Stimulated activated CD4-positive, alpha-beta T cell treated with anti-CD3 and anti-CD28 coated beads, Interleukin-4, amount 100 ng/mL, for 1 hour (primary cell): ENCODE measurements at places on chromosomes 5 and 9.

DNA sequence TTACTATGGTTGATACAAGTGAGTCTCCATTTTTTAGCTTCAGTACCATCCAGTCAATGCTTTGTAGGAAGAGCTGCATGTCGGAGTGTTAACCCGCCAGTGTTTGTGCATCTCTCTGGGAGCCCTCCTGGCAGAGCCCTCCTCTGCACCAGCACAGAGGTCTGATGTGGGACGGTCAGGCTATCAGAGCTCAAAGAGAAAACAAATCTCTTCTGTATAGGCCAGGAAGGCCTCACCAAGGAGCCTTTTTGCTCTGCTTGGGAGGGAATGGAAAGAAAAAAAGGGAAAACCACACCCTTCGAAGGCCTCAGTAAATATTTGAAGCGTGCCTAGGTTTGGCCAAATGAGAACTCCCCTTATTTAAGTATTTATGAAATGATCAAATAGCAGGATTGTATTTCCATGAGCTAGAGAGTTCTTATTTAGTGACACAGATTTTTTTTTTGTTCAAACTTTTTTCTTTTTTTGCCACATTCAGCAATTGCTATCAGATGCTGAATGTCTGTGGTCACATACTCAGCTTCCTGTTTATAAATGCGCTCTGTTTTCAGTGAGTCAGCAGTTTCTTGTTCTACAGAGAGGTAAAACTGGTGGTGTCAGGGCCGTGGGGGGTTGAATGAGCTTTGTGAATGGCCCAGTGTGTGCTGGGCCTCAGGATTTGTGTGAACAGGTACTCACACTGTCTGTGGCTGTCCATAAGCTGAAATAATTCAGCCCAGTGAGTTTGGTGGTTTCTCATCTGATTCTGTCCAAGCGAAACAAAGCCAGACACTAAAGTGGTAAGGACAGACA is 226.6 kb downstream of the SNX18 start:
- DNase-seq: peak; percentile 23

DNA sequence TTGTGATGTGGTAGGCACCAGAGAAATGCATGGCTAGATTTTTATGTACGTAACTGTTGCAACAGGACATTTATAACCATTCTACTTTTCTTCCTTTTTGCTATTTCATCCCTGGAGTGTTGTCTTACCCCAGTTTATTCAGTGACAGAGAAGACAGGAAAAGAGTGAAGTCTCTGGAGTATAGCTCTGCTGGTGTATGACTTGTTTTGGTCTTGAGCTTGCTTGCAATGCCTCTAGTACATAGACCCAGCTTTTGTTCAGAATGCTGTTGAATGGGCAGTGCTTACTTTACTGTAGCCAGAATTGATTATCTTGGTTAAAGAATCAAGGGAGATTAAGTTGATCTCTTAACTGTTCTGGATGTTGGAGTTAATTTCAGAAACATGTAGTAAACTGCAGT is 94.3 kb downstream of the PBX3 start:
- DNase-seq: no peak

DNA sequence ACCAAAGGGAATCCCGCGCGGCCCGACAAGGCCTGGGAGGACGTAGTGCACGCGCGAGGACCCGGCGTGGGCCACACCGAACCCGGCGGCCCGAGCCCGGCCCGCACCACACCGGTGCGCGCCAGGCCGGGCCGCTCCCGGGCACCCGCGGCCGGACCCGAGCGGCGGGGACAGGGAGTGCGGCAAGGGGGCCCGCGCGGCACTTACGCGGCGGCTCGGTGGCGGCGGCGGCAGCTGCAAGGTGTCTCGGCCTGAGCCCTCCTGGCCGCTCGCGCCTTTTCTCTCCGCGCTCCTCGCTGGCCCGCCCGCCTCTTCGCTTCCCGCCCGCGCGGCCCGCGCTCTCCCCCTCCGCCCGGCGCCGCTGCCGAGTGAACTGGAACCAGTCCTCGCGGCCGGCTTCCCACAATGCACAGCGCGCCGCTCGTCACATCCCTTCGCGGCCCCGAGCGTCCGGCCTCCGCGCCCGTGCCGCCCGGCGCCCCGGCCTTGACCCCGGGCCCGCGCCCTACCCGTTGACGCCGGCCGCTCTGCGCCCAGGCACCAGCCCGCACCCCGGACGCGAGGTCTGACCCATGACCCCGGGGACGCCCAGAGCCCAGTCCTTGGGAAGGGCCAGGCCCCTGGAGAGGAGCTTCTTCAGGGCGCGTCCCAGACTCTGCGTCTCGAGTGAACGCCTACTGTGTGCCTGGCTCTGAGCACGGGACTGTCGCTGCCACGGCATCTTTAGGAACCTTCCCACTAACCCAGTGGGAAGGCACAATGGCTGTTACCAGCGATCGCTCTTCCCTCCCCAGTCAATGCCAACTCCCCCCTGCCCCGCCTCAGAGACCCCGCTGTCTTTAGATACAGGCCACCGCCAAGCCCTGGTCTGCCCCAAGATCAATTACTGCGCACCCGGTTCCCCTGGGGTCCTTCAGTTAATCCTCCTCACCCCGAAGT is at the start of gene MACROH2A1:
TSS of gene MACROH2A1 (minus strand) at position 377 of the 939 bp plus-strand sequence. CDS start 10,138 bp downstream, outside the sequence.
- peak; percentile 87 for DNase-seq

DNA sequence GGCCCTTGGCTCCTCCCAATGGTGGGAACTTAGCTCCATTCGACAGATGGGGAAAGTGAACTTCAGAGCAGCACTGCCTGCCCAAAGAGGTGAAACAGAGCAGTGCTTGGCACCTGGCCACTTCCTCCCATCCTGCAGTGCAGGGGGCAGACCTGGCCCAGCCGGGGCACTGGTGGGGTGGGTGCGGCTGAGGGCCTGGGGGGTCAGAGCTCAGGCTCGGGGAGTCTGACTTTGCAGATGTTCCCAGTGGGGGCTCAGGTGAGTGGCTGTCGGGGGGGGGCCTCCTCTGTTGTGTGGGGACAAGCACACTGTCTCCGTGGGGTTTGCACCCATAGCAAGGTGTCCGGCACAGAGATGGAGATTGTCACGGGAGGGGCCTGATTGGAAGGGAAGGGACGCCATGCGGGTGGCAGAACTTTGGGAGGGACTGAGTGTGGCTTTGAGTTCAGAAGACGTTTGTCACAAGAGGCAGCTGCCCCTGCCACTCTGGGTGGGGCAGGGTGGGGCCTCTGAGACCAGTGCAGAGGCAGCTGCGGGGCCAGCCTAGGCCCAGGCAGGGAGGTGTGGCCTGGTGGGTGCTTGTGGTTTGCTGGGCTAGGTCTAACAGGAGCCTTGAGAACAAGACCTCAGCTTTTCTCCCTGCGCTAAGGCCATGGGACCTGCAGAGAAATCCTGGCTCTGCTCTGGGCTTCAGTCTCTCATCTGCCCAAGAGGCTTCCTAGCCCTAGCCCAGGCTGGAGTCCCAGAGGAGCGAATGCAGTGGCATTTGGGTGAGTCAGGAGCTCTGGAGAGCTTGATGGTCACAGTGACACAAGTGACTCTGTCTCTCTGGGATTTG is 2.5 kb downstream of the MYMK start:
- DNase-seq: no peak

- DNase-seq: no peak
These were observed 7.2 kb upstream of the N4BP3 start for GRCh38 chr5:178106086-178106485.

DNA sequence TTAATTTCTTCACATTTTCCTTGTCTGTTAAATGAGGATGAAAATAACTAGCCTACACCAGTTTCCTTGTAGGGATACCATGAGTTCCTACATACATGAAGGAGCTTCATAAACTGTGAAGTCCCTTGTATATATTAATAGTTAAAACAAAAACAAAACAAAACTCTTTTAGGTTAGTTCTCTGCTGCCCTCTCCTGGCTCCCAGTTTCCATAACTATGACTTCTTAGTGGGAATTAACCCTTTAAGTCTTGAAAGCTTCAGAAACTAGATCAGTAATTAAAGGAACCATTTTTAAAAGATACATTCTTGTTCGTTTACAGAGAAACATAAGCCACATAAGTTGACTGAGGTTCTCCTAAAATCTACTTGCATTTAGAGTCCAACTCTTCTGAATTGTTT is 500.0 kb upstream of the C9orf72 start:
- DNase-seq: no peak

- no peak for DNase-seq
These were observed 1.7 kb upstream of the ACSL6 start for GRCh38 chr5:132013006-132013689.

DNA sequence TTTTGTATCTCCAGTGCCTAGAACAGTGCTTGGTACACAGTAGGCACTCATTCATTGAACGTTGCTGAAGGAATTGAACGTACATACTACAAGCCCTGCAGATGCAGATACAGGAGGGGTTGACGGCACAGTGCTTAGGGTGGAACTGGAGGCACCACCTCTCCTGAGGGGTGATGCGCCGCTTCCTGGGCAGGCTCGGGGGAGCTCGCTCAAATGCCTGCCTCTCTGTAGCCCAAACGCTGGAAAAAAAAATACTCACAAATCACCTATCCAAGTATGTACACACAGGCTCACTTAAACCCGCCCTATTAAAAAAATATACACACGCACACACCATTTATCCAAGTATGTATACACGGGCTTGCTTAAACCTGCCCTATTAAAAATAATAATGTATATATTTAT is 536 bp upstream of the COMMD10 start:
- DNase-seq: no peak

GRCh38 chr5:37771731-37772130 is 68.1 kb downstream of the GDNF start:
- no peak for DNase-seq

GRCh38 chr9:113617550-113617949 is 154.0 kb downstream of the RGS3 start:
- DNase-seq: no peak

DNA sequence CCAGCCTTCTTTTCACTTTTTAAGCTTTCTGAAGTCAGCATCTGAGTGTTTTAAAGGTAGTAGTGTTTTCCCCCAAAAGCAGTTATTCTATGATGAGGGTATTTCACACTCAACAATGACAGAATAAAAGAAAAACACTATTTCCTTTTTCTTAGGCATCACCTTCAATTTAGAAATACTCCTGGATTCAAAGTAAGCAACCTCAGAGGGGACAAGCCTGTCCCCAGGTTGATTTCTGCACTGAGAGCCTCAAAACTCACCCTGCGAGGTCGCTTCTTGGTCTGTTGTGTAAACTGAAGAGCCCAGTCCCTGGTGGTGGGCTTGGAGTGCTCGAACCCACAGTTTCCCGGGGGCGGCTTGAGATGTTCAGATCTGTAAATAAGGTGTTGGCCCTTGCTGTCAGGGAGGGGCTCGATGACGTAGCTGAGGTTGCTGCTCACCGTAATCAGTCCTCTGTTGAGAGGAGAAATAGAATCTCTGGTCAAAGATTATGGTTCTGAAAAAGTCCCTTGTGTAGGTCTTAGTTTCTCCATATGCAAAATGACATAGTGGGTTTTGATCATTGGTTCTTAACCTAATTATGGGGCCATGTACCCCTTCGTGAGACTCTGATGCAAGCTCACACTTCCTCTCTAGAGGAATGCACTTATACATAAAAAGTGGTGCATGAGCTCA is 55.9 kb downstream of the ADAM19 start:
- no peak for DNase-seq

- DNase-seq: no peak
These were observed 656.8 kb upstream of the DMAC1 start for GRCh38 chr9:8456344-8456743.

- DNase-seq: no peak
These were observed 74.5 kb downstream of the CDKN2A start for GRCh38 chr9:21919377-21920362.
